ENCODE measurements at places on chromosomes 6 and 20.

DNA sequence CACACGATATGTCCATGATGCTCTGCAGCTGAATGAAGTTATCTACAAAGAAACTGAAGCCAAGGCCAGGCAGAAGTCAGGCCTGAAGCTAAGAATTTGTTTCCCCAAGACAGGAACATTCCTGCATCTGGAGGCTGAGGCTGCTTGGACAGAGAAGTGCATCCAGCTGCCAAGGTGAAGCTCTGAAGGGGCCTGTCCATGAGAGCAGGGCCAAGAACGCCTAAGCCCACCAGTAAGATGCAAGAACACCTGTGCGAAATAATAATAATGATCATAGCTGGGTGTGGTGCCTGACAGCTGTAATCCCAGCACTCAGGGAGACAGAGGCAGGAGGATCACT lies 37.7 kb upstream of the B4GALT5 start:
- DNase-seq: no peak

DNA sequence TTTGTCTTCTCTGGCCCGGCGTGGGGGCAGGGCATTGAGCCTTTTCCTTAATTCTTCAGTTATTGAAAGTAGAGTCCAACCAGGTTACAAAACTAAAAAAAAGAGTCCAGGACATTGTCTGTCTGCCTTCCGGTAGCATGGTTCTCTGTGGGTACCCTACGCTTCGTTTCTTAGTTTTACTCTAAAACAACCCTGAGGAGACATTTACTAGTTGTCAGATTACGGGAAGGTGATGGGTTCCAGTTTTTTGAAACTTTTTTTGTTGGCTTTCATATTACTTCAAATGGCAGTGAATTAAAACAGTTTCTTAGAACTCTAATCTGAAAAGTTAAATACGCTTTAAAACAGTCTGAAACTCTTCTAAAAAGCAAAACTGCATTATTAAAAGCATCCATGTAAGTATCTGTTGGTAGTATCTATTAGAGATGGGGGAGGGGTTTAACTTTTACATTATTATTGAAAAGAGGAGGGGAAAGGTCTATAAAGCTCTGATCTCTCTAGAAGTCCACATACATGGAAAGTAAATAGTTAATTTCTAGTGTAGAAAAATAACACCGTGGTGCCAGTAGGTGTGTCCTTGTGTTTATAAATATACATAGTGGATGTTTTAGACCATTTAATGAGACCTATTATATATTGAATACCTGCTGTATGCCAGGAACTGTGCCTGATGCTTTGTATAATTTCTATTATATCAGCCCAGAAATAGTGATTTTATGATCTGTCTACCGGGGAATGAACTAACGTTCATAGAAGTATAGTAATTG lies 2.2 kb downstream of the BICRAL start:
- no peak for DNase-seq

DNA sequence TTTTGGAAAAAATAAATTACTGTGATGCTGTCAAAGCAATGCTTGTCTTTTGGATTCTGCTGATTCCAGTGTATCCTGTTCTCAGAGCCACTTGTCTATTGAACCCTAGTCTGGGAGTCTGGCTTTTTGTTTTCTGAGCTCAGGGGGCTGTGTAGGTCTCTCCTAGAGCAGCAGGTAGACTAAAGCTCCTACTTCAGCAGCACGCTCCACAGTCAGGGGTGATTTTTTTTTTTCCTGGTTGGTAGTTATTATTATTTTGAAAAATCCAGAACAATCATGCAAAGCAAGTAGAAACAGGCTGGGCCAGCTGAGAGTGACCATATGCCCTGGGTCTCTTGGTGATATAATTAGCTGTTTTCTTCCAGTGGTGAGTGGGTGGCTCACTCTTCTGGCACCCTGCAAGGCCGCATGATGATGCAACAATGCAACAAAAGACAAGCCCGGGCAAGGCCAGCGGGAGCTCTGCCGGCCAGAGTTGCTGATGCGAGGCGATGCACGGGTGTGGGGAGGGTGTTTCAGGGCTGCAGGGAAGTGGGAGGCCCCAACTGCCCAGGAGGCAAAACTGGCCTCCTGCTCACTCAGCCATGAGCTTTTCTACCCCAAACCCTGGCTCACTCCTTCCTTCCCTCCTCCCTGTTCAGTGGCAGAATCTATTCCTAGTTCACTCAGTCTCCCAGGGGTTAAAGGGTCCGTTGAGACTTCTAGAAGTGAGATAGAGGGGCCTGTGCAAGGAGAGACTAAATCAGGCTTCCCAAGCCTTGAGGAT lies 11.5 kb upstream of the CDKN1A start:
- DNase-seq: no peak

DNA sequence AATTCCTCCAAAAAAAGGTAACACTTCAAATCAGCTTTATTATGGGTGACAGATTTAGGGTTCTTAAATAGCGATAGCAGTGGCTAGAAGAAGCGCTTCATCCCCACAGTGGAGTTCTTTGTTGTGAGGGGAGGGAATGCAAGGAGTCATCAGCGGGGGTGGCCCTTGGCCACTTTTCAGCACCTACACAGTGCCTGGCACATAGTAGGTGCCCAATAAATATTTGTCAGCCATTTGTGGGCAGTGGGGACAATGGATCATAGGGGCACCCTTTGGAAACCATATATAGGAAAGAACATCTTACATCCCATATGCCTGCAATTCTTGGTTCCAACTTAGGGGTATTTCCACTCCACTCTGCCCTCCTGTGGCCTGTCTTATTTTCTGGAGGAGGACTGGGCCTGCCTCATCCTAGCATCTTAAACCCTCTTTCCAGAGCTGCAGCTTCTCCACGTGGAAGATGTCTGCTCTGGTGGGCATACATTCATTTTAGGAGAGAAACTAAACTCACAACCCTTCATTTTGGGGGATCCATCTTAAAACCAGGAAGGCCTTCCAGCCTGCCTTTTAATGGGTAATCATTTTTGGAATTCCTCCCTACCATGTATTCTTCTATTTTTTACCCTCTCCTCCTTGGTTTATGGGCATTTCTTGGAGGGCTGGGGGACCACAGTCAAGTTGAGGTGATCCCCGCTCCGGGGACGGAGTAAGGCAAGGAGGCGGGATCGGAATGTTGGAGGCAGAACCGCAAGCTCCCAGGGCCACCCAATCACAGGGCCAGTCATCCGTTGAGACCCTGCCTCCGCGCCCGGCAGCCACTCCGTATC lies 2.6 kb upstream of the GPSM3 start:
- peak; percentile 57 for DNase-seq

Data from activated CD4-positive, alpha-beta T cell treated with anti-CD3 and anti-CD28 coated beads, Interleukin-10, Interleukin-2, amounts not matched to agents 100 ng/mL and 50 ng/mL, durations not matched to agents 16 hours and 8 hours (primary cell).